ENCODE measurements at places on chromosomes 5 and 9.

- no peak for DNase-seq
Observed at GRCh38 chr9:71687676-71688075, 80.6 kb downstream of the CEMIP2 start.

GRCh38 chr9:19230355-19231125 lies at the start of gene DENND4C:
TSS of gene DENND4C (plus strand) at chr9:19230693. CDS start at chr9:19276175, 45,482 bp downstream.
- DNase-seq: peak; percentile 77

GRCh38 chr9:107935931-107936330 lies 446.4 kb upstream of the KLF4 start:
- no peak for DNase-seq

- DNase-seq: no peak
Observed at GRCh38 chr9:129776566-129776937, 23.7 kb upstream of the PTGES start.

- no peak for DNase-seq
Observed at GRCh38 chr9:112322701-112323377, 10.6 kb downstream of the PTBP3 start.

DNA sequence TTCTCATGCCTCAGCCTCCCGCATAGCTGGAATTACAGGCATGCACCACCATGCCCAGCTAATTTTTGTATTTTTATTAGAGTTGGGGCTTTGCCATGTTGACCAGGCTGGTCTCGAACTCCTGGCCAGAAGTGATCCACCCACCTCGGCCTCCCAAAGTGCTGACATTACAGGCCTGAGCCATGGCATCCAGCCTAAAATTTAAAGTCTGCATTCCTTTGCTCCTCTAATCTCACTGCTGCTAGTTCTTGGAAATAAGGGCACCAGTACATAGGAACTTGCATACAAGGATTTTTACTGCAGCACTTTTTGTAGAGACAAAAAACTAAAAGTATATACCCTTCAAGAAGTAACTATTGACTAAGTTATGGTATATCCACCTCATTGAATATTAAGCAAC lies 20.0 kb upstream of the DCP2 start:
- DNase-seq: no peak

- DNase-seq: no peak
Observed at GRCh38 chr9:99299211-99300102, 77.4 kb downstream of the SEC61B start.

GRCh38 chr9:69078581-69078980 lies 43.0 kb downstream of the FXN start:
- no peak for DNase-seq

- DNase-seq: peak; percentile 92
Observed at GRCh38 chr9:99184475-99185347, 37.0 kb downstream of the ALG2 start.

DNA sequence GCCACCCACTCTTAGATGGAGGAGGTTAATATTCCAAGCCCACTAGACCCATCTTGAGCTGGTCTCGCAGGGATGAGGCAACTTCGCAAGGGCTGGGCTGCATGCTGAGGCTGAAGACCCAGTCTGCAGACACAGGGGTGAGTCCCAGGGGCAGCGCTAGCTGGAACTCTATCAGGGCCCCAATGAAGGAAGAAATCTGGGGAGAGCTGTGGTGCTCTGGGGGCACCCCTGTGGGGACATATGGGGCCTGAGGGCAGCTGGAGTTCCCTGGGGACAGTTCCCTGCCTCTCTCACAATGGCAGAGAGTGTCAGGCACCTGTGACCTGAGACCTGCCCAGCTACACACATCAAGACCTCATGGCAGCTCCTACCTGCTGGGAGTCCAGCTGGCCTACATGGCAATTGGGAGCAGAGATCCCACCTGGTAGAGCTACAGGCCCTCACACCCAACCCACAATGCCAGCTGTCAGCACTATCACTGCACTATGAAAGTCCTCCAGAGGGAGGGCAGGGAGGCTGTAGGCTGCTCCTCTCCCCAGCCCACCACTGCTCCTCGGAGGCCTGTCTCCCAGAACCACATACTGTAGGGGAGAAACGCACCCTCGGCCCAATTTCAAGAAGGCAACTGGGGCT lies 202.2 kb downstream of the GABBR2 start:
- no peak for DNase-seq

- DNase-seq: no peak
Observed at GRCh38 chr9:70462300-70462699, 47.8 kb upstream of the KLF9 start.

DNA sequence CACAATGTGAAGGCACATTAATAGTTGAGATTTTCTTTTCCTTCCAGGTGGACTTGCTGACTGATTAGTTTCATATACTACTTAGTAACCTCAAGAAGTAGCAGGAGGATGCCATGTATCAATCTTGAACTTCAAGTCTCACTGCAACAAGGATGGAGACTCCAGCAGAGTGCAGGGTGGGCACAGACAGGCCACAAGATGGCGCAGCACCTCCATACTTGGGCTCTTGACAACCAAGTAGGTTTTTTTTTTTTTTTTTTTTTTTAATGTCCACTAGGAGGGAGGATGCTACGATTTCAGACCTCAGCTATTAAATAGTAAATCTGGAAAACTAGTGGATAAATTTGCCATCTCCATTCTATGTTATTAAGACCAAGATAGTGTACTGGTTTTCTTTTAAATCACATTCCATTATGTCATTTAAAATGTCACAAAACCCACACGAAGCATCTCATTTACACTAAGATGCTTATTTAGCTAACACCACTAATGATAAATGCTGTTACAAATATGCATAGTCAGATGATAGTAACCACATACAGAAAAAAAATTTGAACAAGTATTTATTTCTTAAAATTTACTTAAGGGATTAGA lies 58.6 kb downstream of the IL6ST start:
- DNase-seq: peak; percentile 75

DNA sequence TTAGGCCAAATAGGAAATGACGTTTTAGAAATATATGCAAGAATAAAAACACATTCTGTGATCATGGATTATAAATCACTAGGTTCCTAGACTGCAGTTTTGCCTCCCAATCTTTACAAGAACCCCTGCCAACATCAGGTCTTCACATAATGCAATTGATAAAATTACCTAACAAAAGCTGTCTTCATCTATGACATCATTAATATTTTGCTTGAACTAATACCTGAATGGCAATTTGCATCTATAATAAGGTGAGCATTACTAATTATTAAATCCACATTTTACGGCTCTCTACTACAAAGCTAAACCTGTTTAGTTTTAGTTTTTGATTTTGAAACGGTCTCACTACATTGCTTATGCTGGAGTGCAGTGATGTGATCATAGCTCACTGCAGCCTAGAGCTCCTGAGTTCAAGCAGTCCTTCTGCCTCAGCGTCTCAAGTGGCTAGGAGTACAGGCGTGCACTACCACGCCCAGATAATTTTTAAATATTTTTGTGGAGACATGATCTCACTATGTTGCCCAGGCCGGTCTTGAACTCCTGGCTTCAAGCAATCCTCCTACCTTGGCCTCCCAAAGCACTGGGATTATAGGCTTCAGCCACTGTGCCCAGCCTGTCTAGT lies 218.0 kb downstream of the MLLT3 start:
- no peak for DNase-seq

DNA sequence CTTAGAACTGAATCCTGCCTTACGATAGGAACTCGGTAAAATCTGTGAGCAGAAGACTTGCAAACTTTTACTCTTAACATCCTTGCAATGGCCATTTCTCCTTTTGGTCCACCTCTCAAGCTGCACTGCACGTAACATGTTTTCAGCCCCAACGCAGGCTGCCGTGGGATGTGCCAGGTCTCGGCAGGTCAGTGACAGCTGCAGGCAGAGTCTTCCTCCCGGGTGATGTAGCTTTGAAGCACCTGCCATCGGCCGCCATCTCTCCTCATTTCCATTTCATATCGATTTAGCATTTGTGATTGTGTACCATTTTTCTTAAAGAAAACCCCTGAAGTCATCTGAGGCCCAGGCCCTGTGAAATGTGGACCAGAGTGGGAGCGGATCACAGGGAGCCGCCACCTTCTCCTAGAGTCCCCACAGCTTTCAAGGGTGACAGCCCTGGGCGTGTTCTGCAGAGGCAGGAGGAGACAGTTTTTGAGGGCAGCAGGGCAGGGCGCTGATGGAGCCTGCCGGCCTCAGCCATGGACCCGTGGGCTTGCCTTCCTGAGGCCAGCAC lies 25.8 kb upstream of the LPCAT1 start:
- DNase-seq: no peak

DNA sequence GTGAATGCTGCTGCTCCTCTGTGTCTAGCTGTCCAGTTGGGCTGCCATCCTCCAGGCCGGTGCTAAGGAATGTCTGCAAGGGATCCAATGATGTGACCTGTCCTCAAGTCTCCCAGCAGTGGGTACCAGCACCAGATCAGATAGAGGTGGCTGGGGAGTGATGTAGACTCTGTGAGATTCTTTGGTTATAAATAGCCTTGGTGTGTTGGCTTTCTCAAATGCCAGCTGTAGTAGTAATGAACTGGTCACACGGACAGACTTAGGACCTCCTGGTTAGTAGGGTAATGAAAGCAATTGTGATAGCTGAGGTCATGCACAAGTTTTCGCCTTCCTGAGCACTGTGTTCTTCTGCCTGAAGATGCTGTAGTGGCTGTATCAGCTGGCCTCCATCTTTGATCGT lies 29.9 kb upstream of the RANBP6 start:
- DNase-seq: no peak

- no peak for DNase-seq
Observed at GRCh38 chr9:104027295-104027694, 66.8 kb upstream of the SMC2 start.

GRCh38 chr9:74498621-74499095 lies 1.5 kb downstream of the RORB start:
- DNase-seq: no peak

- DNase-seq: no peak
Observed at GRCh38 chr5:1162276-1162675, 39.1 kb upstream of the SLC6A19 start.

DNA sequence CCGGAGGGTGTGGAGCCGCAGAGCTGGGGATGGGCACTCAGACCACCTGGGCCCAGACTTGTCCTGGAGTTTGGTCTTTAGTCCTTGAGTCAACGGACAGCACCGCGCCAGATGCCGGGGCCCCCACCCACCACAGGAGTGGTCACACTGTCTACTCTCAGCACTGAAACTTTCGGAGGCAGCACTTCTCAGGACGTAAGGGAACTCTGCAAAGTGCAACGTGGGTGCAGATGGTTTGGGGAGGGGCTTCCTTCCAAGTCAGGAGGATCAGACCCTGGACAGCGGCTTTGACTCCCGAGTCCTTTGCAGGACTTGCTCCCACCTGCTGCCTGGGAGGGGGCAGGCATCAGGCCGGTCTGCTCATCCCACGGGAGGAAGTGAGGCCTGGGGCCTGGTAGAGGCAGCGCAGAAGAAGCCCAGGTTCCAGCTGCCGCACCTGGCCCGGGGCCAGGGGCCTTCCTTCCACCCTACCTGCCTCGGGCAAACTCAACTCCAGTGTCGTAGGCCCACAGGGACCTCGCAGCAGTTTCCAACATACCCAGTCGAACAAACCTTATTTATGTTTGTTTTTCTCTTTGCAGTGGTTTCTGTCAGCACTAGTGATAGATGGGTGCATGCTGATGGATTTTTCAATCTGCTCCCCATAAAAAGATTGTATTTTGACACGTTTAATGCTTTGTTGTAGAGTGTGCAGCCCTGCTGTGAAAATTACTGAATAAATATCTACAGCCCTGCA lies 149.8 kb upstream of the PPP1R26 start:
- no peak for DNase-seq

- peak; percentile 54 for DNase-seq
Observed at GRCh38 chr9:86098824-86099700, at the start of gene GOLM1. TSS of gene GOLM1 (minus strand) at chr9:86099558. CDS start at chr9:86079320, 20,238 bp downstream.

GRCh38 chr9:107624234-107624948 lies 134.8 kb upstream of the KLF4 start:
- no peak for DNase-seq

GRCh38 chr5:132776938-132777208 lies 166 bp downstream of the SEPTIN8 start:
- DNase-seq: no peak

DNA sequence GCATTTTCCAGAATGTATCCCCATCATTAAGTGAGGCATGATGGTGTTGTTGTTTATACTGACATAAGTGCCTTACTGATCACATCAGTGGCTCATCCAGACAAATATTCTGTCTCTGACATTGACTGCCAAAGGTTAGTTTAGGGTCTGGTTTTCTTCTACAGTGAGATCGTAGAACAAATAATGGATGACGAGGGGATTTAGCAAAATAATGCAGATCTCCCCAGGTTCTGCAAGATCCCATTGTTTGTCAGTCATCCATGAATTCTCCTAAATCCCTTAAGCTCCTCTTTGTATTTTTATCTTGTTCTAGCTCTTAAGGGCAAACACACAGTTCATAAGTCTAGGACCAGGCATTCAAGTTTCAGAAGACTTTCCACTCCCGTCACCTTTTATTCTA lies 93.1 kb upstream of the DHFR start:
- no peak for DNase-seq

DNA sequence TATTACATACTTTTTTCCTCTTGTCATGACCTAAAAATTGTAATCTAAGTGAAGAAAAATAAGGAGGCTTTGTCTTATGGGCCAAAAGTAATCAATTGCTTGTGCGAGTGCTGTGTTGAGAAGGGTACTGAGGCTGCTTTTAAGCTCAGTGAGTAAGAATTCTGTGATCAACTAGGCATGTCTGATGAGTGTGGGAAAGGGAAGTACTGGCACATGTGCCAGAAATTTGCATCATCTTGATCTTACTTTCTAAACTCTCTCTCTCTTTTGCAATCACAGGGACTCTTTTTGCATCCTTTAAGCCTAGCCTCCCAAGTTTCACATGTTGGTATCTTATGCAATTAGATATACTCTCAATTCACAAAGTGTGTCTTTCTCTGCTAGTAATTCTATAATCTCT lies 329.9 kb downstream of the KIF4B start:
- no peak for DNase-seq
